ENCODE measurements at places on chromosomes 16 and 17.
A peak's percentile ranks its signal among the peaks of the same experiment; 100 is the strongest.

GRCh38 chr16:57653936-57654335 lies 14.2 kb upstream of the ADGRG3 start:
- no peak for DNase-seq

DNA sequence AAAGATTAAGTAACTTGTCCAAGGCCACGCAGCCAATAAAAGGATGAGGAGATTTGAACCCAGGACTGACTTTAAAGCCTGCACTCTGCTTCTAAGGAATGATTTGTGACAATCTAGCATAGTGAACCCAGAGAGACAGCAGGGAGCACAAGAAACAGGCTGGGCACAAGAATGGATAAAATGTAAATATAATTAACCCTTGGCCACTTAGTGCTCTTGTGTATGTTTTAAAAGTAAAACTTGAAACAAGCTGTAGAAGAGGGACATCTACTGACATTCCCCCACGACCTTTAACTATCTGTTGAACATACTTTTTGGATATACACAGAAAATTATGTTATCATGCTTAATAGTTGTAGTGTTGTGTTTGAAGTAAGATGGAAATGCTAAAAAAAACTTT lies 141.9 kb upstream of the PMFBP1 start:
- no peak for DNase-seq

DNA sequence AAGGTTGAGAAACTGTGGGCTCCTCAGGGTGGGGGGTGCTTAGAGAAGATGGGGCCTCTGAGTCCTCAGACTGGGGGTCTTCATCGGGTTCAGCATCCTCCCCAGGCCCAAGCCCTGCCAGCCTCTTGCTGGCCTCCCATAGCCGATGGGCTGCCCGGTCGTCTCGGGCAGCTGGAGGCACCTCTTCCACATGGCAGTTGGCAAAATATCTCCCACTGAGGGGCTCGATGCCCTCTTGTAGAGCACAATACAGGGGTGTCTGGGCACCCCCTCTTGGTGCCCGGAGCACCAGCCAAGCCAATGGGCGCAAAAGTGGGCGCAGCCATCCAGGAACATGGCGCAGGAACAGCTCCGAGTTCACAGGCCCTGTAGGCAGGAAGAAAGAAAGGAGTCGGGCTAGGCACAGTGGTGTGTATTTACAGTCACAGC lies 1.0 kb upstream of the FLOT2 start:
- DNase-seq: no peak

DNA sequence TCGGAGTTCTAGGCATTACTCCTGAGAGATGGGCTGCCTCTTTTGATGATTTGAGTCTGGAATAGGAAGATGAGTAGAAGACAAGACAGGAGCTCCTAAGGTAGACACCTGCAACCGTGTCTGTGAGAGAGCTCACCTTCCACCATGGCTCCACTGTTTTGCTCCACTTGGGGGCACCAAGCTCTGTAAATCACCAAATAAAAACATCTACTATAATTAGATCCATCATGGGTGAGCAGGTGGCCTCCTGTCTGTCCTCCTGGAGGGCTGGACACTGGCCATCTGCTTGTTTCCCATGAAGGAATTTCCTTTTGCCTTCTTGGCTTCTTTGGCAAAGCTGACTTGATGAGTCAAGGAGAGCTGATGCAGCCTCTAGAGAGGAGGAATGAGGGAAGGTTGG lies 179.0 kb downstream of the HAPSTR1 start:
- no peak for DNase-seq

DNA sequence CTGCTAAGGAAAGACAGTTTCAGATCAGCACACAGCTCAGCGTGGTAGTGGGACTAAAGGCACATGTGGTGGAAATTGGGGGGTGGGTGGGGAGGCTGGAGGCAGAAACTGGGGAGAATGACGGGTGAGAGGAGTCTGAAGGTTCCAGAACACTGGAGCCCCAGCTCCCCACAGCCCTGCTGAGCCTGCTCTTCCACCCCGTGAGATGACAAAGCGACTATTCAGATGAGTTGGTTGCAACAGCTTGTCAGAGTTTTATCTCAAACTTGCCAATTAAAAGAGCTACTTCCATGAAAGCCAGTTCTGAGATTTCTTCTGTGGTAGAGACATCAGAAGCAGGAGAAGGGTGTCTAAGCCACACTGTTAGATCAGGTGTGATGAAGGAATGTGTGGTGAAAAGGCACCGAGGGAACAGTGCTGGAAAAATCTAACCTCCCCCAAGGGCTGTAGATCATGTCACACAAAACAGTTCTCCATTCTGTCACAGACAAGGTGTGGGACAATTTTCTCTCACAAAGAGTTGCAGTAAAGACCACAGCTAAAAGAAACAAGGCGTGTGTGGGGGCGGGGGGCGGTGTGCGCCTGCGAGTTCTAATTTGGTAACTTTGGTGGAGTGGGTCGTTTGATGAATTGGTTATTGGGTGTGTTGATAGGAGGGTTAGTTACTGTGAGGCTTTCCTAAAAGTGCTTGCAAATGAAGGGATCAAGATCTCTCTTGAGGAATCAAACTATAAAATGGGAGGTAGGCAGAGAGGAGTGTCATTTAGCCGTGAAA lies 39.0 kb downstream of the CCDC182 start:
- no peak for DNase-seq

- DNase-seq: no peak
Measured at GRCh38 chr16:55853114-55853513, 20.2 kb upstream of the CES1 start.

GRCh38 chr17:218432-219110 lies 37.1 kb upstream of the DOC2B start:
- DNase-seq: no peak

DNA sequence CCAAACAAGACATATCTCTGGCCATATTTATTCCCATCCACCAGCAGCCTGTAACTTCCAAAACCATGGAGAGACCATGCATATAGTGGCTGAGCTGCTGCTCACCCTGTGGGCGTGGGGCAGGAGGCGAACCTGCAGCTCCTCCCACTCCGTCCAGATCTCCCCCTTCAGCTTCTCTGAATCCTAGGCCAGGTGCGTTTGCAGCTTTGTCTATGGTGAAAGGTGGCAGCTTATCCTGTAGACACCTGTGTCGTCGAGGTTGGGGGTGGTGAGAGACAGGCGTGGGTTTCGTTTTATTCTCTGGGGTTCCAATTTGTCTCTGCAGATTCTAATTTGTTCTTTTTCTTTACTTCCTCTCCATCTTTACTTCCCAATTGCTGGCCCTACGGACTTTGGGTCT lies 9.7 kb upstream of the ANKS4B start:
- DNase-seq: no peak

DNA sequence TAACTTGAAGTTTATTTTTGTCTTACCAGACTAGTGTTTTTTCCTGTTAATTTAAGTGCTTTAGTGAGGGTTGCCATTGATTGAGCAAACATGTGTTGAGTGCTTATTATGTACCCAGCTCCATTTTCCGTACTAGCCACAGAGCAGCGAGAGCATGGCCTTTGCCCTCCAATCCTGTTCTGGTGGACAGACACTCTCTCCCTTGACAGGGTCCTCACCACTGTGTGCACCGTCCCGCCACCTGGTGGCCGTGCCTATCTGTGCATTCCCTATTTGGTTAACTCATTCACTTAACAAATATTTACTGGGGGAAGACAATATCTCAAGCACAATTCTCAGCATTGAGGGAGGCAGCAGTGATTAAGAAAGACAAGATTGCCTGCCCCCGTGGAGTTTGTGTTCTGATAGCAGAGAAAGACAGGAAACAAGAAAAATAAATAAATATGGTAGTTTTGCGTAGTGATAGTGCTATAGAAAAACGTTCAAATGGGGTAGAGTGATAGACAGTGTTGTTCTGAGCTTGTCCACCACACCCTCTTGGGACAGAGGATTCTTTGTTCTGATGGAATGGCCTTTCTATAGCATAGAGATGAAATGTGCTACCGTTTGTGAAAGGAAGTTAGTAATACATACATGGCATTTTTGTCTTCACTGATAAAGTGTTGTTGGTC lies 13.0 kb downstream of the CDH13 start:
- DNase-seq: peak; percentile 50

DNA sequence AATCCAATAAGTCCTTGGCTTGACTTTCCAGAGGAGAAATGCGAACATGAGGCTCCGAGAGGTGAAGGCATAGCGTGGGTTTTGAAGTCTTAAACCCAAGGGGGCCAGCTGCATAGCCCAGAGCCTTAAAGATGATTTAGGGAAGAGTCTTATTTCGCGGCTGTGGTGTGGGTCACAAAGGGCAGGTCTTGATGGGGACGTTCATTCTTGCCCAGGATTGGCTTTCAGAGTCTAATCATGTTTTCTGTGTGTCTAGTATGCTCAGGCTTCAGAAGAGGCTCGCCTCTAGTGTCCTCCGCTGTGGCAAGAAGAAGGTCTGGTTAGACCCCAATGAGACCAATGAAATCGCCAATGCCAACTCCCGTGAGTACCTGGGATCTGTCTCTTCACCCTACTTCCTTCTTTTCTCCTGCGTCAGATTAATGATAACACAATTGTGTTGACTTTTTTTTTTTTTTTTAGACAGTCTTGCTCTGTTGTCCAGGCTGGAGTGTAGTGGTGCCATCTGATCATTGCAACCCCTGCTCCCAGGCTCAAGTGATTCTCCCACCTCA lies 951 bp downstream of the RPL19 start:
- no peak for DNase-seq

- no peak for DNase-seq
Measured at GRCh38 chr17:80945736-80946135, 45.9 kb upstream of the CHMP6 start.

DNA sequence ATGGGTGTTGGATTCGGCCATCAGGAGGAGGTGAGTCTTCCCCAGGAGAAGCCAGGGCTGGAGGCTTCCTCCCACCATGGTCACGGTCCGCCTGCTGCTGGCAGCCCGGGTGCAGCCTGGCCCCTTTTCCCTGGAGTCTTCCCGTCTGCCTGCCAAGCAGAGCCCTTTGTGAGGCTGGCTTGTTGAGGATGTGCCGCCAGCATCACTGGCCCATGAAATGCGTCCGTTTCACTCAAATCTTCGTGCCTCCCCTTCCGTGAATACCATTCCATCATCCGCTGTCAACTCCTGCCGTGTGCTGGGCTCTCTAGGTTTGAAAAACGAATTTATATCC lies 9.6 kb downstream of the VPS4A start:
- DNase-seq: no peak

GRCh38 chr17:263773-264172 lies 82.3 kb upstream of the DOC2B start:
- DNase-seq: peak; percentile 1

GRCh38 chr17:46738544-46738943 lies 79.9 kb downstream of the WNT3 start:
- no peak for DNase-seq

- no peak for DNase-seq
Measured at GRCh38 chr16:14559809-14560241, 70.2 kb downstream of the PARN start.

DNA sequence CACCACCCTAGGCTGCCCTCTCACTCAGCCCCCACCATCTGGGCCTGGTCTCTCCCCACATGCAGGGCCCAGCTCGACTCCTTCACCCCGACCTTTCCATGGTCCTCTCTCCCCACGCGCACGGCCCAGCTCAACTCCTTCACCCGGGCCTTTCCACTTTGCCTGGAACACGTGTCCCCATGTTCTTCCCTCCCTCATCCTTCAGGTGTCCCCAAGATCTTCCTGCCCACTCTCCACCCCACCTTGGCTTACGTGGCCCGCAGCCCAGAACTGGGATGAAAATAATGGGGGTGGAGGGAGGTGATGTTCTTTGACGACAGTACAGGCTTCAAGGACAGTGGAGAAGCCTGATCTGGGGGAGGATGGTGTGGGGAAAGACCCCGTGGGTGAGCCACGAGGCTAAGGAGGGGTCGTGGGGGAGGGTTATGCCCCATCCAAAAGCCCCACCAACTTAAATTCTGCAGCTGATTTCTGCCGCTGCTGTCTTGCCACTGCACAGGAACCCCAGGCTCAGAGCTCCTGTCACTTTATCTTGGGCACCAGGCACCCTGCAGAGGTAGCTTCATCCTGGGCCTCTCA lies 9.9 kb upstream of the MEAK7 start:
- DNase-seq: no peak

- DNase-seq: no peak
Measured at GRCh38 chr16:58269526-58269925, 25.3 kb downstream of the PRSS54 start.

- DNase-seq: no peak
Measured at GRCh38 chr16:75023009-75023408, 24.2 kb downstream of the ZNRF1 start.

DNA sequence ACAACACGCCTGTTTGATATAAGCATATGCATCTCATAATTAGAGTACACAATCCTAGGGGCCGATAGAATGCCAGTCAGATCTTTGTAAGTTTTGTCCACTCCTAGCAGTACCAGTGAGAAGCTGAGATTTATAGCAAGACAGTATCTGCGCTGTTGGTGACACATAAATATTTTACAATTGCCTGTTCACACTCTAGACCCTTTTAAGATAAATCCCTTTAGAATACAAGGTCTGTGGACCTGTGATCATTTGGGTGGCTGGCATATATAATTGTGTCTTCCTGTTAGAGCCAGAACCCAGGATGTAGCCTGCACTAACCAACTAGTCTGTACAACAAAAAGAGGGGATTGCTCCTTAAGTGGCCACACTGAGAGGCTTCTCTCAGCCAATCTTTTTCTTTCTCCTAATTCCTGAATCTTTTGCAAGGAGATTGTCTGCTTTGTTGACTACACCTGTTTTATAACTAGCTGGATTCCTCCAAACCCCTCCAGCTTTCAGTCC lies 74.7 kb downstream of the WIPI1 start:
- DNase-seq: no peak

- no peak for DNase-seq
Measured at GRCh38 chr16:22668318-22668717, 145.6 kb upstream of the HS3ST2 start.

- peak; percentile 63 for DNase-seq
Measured at GRCh38 chr16:72124761-72125634, 31.4 kb downstream of the DHX38 start.

DNA sequence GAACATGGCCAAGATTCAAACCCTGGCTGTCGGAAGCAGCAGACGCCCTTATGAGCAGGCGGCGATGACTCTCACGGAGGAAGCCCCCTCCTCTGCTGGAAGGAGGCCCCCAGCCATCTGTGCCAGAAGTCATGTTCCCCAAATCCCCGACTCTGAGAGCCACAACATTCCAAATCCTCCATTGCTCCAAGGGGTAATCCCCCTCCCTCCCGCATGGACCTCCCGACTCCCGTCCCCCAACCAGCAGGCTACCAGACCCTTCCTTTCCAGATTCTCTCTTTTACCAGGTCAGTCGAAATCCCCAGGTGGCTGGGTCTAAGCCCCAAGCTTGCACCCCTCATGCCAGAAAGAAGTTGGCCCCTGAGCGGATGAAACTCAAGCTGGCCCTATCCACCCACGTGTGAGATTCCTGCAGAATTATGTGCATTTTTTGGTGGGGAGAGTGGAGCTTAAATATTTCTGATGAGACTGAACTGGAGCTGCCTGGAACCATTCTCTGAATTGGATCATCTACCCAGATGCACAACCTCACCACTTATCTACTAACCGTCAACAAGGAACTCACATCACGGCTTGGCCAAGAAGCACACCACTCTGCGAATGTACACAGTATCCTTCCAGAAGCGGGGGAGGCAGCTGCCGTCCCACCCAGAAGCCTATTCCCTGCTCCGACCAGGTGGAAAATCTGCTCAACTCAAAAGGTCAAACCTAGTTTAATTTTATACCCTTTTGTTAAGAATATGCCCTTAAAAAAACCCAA lies 283.5 kb downstream of the C16orf95 start:
- DNase-seq: no peak

- no peak for DNase-seq
Measured at GRCh38 chr17:6666557-6666956, 15.0 kb downstream of the C17orf100 start.

- DNase-seq: no peak
Measured at GRCh38 chr17:58081646-58082340, 1.4 kb upstream of the DYNLL2 start.

- DNase-seq: no peak
Measured at GRCh38 chr17:68461589-68461988, 4.3 kb upstream of the WIPI1 start.

All from stimulated activated CD4-positive, alpha-beta T cell treated with anti-CD3 and anti-CD28 coated beads, Interleukin-4, amount 100 ng/mL, for 24 hours (primary cell).